ENCODE measurements at places on chromosomes 12 and 14.

DNA sequence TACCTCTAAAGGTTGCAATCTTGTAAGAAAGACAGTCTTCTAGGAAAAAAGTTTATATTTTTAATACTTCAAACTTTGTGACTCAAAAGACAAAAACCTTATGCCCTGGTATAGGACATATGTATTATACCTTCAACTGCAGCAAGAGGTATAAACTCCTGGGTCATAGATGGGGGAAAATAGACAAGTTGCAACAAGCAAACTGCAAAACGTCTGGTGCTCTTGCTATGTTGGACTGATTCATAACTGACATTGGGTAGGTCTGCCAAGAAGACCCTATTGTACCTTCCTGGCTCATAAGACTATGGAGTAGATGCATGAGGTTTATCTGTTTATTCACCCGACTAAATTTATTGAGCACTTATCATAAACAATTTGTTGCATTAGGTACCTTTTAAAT is 40.9 kb downstream of the BEST3 start:
- no peak for DNase-seq

GRCh38 chr14:104734991-104735779 is 11.2 kb downstream of the ADSS1 start:
- DNase-seq = no peak

DNA sequence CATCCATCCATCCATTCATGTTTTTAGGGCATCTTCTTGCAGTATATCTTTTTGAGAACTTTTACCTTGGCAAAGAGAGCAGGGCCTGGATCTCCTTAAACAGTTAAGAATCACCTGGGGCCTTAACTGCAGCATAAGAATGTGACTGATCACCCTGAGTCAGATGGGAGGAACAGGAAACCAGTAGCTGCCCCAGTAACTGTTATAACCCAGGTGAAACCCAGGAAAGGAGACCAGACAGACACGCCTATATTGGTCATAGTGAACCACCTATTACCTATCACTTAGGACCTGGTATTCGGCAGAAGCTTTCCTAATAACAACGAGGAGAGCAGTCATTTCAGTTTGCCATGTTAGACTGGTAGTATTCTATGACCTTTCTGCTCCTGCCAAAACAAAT is 43.4 kb upstream of the NR2C1 start:
- no peak for DNase-seq

GRCh38 chr12:13945236-13945635 is 36.2 kb downstream of the GRIN2B start:
- DNase-seq = no peak

DNA sequence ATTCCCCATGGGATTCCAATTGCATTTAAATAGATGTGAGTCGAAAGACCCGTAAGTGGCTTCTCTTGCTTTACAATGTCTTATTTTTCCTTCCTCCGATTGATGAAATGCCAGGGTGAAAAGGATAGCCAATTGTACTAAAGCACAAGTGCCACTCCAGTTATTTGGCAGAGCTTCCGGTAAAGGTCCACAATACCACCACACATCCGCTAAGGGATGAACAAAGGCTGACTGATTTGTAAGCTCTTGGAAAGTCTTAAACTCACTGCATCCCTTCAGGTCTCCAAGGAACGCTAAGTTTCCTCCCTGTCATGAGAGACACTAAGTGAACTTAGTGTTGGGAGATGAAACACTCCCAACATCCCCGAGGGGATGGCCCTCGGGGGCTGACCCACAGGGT is 21.2 kb upstream of the RNASE1 start:
- DNase-seq = no peak

DNA sequence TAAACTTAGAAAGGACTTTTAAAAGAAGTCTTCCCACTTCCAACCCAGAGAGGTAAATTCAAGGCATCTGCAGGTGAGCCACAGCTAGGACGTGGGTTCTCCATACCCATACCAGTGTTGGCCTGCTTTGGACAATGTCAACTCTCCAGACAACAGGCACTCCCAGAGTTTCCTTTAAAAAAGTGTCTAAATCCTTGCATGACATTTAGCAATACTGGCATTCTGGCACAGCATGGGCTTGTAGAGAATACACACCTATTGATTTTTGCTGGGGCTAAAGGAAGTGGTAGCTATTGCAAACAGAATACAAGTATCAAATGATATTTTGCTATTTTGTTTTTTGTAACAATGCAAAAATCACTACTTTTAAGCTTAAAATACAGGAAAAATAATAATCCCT is 25.8 kb upstream of the DICER1 start:
- DNase-seq = no peak
